ENCODE measurements at places on chromosomes 13 and 19.

DNA sequence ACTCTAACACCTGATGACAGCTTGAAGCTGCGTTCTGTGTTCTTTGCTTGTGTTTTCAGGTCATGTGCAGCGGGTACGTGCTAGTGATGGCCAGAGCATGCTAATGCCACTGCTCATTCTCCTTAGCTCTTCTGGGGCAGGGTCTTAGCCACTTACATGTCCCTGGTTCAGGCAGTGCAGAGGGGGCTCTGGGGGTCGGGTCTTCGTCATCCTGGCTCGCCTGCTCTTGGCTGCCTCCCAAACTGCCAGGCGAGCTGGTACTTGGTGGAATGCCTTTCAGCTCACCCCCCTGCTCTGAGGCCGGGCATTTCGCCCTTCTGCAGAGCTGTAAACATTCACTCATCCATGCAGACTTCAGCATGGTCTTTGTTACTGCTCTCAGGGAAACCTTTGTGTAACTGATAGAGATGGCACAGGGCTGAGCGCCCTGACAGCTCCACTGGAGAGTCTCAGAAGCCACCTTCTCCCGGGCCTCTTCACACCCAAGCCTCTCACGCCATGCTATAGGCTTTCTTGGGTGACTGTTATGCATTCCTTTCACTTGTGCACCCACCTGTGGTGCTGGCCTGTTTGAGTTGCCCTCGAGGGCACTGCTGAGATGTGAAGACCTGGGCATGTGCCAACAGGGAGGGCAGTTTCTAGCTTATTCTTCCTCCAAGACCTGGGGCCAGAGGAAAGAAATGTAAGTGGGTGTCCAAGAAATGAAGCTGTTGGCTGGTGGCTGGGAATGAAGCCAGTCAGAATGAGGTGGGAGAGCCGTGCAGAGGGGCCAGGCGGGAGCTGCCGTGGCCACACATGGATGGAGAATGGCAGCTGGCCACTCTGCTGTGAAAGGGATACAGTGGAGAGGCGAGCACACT lies 24.4 kb downstream of the FAM124A start:
- DNase-seq: no peak

DNA sequence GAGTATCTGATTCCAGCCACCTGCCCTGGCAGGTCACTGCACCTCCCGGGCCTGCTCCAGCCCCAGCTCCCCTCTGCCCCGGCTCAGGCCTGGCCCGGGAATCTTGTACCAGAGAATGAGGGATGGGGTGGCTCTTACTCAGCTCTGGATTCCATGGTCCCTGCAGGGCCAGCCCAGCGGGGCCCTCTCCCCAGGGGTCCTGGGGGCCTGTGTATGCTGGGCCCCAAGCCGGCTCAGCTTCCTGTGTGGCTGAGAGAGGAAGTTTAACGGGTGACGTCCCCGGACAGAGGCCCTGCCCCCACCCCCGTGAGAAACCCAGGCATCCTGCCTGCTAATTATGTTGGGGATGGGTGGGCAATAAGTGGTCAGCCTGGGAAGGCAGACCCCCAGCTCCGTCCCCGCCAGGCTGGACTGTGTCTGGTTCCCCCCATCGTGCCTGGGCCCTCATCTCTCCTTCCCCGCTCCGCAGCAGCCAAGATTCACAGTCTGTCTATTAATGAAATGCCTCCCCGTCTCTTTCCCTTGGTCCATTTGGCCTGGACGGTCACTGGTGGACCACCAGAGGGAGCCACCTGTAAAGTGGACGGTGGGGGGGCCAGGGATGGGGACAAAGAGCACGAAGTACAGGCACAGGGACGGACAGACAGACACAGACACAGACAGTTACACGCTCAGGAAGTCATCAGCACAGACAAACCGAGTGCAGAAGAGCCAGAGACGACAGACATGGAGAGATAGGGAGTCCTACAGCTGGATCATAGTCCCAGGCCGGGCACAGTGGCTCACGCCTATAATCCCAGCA lies at the start of gene DENND1C:
Gene DENND1C, minus strand, starts transcription at position 247 of the 802 bp plus-strand sequence. Its CDS starts 92 bp downstream, at position 155.
- peak; percentile 55 for DNase-seq

GRCh38 chr13:95174517-95174916 lies 126.7 kb downstream of the ABCC4 start:
- DNase-seq: no peak

GRCh38 chr13:98506322-98506721 lies 70.6 kb downstream of the STK24 start:
- DNase-seq: no peak

DNA sequence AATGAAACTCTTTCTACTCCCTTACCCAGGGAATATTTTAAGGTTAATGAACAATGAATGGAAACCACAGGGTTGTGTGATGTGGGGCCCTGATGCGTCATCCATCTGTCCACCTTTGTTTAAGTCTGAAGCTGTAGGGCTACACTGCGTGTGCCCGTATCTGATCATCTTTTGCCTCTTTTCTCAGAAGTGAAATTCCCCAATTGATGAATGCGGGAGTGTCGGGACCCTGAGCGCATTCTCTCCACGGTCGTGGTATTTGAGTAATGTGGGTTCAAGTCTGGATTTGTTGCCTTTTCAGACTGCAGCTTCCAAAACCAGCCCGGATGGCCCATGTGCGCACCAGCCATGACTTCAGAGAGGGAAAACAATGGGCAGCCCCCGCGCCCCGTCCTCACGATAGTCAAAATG lies 112.3 kb downstream of the COL4A2 start:
- no peak for DNase-seq

GRCh38 chr13:75694722-75695121 lies 58.6 kb downstream of the LMO7 start:
- DNase-seq: no peak

All from AML-193 (cell line).